AML-193 (cell line): ENCODE measurements at places on chromosomes 5 and 9.

DNA sequence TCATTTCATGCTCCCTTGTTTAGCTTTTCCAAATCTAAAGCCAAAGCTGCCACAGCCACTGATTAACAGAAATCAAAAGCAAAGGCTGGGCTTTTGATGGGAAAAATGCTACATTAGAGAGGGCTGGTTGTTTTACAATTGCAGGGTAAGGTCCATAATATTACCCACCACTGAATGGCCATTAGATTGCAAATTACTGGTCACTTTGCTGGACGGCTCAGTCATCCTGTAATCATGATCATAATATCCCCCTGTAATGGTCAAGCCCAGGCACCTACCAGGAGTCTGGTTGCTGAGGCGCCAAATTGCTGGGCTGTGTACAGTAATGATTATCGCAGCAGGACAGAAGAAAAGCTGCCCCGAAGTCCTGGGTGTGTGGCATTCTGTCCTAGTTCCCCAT lies 286.5 kb downstream of the ZSWIM6 start:
- no peak for DNase-seq

GRCh38 chr9:71446473-71447411 lies 321.6 kb downstream of the CEMIP2 start:
- no peak for DNase-seq

GRCh38 chr5:54594181-54594580 lies 76.6 kb downstream of the SNX18 start:
- no peak for DNase-seq

GRCh38 chr5:72160959-72161358 lies 53.7 kb downstream of the MAP1B start:
- DNase-seq = no peak

- DNase-seq = no peak
These were observed 33.0 kb upstream of the CTXN3 start for GRCh38 chr5:127615916-127616315.

GRCh38 chr5:162837155-162837554 lies 600.2 kb upstream of the CCNG1 start:
- no peak for DNase-seq

GRCh38 chr5:168328814-168329213 lies 37.4 kb downstream of the WWC1 start:
- no peak for DNase-seq

- DNase-seq = no peak
These were observed 5.9 kb downstream of the SURF4 start for GRCh38 chr9:133369933-133370332.
